ENCODE measurements at places on chromosomes 12 and 14. TPM values are rescaled to one million over a fixed set of nuclear protein-coding genes. Genes with fewer than 3 reads are reported as not detected.

SOAT2 gene
- 0.15 TPM for total RNA-seq

MYRFL gene
- total RNA-seq = 13.2 TPM

PLXNC1 gene
- total RNA-seq = 0.05 TPM

DDX23 gene
- 103 TPM for total RNA-seq

CD163L1 gene
- 0.70 TPM for total RNA-seq

- DNase-seq = no peak
Measured at GRCh38 chr14:59687663-59688062, 111.1 kb upstream of the CCDC175 start.

GRCh38 chr12:20620261-20620660 is 74.9 kb upstream of the SLCO1C1 start:
- no peak for DNase-seq

GRCh38 chr14:101980251-101980650 is 15.9 kb downstream of the DYNC1H1 start:
- no peak for DNase-seq

- no peak for DNase-seq
Measured at GRCh38 chr14:96091149-96091693, 52.1 kb downstream of the C14orf132 start.

DNA sequence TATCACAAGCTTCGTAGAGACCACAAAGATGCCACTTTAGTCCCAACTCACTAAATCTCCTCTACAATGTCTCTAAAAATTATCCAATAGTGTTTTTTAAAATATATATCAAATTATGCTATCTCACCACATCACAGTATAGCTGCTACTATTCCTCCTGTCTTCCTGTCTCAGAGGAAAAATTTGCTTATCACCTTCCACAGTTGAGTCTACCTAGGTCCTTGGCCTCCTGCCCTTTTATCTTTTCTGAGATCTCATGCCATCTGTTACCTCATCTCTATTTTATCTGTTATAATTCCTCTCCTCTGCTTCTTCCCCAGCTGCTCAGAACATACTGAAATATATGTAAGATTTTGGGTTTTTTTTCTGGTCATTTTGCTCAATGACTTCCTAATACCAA is 568.2 kb downstream of the DIO2 start:
- DNase-seq = no peak

DNA sequence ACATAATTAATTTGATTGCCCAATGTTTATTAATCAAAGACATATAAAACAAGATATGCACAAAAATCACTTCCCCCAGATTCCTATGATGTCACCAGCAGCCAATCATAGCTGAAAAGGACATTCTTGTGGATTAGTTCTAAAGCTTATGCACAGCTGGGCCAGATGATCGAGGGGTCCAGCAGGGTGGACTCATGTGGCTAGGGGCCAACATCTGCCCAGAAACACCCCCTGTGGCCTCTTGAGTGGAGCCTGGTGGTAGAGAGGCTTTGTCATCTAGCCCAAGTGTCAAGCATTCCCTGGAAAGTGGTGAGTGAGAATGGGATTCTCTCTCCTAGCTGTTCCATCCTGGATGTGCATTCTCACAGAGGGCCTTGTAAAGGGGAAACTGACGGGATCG is 590.0 kb downstream of the BCL11B start:
- DNase-seq = no peak

DNA sequence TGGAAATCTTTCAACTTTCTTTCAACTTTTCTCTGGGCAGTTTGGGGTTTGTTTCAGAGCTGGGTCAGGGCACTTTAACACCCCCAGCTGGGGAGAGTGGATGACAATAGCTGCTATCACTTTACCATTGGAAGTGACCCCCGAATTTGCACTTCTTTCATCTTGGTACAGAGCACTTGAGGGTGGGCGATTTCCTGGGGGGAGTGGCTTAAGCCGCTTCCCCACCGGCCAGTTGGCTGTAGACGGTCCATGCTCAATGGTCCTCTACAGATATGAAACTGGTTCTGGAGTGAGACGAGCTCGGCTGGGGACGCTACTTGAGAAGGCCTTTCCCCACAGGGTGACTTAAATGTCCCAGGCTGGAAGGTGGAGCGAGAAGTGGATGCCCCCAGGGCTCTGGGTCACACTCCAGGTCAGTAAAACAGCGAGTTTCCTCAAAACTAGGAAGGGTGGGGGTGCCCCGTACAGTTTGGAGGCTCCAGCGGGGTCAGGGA is at the start of gene VRTN:
Gene VRTN, plus strand, starts transcription at position 231 of the 494 bp plus-strand sequence. CDS start 8,313 bp downstream, outside the sequence.
- no peak for DNase-seq

DNA sequence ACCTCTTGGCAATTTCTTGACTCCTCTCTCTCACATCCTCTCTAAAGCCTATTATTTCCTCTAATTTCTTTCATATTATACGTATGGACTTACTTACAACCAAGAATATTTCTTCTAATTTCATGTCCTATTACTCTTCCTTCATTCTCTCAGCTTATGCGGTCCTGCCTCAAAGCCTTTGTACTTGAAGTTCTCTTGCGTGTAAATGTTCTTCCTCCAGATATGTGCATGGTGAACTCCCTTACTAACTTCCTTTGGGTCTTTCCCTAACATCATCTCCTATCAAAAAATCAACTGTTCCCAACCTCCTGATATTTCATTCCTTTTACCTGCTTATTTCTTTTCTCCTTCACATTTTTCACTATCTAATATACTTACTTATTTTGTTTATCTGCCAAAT is 23.1 kb downstream of the DNAL1 start:
- no peak for DNase-seq

GRCh38 chr14:73651005-73651404 is 6.2 kb downstream of the DNAL1 start:
- no peak for DNase-seq

DNA sequence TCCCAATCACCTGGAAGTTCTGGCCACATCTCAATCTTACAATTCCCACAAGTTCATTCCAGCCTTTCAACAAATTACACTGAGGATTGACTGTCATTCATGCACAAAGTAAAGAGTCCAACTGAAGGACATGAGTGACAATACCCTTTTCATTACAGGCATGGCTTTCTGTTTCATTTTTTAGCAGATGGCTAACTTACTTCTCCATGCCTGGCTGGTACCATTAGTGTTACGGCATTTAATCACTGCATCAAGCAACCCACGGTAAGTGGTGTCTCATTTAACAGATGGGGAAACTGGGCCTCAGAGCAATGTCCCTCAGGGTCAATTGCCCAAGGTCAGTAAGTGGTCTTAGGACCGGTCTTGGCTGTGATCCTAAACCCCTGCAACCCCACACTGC is 114.4 kb downstream of the PRICKLE1 start:
- DNase-seq = no peak

DNA sequence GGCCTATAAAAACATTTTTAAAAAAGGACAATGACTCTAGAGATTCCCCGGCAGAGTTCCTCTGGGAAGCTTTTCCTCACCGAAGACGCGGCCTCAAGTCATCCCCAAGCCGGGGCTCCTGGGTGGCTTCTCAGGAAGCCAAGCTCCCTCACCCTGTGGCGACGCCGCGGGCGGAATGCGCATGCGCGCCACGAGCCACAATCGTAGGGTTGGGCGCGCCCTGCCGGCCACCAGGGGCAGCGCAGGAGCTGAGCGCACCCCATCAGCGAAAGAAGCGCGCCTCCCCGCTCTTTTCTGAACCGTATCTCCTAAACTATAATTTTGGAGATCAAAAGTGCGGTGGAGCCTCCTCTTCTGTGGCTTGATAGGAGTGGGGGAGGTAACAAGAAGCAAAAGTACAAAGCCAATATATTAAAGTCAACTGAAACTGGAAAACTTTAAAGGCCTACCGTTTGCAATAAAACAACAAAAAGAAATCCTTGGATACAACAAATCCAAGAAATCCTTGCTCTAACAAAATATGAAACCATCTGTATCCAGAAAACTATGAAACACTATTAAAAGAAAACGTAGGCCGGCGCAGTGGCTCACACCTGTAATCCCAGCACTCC is 17.4 kb upstream of the CHFR start:
- DNase-seq = no peak
